Endothelial cell (in vitro differentiated cells): ENCODE measurements at places on chromosomes 4 and X. TPM values are rescaled to one million over a fixed set of nuclear protein-coding genes. Genes with fewer than 3 reads are reported as not detected.

The RENBP gene
- total RNA-seq, result 19.3 TPM

The CCNB3 gene
- total RNA-seq, result 0.33 TPM

The CNGA1 gene
- total RNA-seq, result not detected

The PARM1 gene
- total RNA-seq, result 0.18 TPM

The SLAIN2 gene
- 54.6 TPM for total RNA-seq

The ZNF518B gene
- total RNA-seq, result 44.0 TPM

The ADGRG2 gene
- not detected for total RNA-seq

The BMPR1B gene
- total RNA-seq, result 5.4 TPM

- DNase-seq, result no peak
- no peak overlapping the region for H3K27ac ChIP-seq
- no peak overlapping the region for H3K4me3 ChIP-seq
Measured at GRCh38 chrX:131477498-131477897, 66.4 kb upstream of the OR13H1 start.

DNA sequence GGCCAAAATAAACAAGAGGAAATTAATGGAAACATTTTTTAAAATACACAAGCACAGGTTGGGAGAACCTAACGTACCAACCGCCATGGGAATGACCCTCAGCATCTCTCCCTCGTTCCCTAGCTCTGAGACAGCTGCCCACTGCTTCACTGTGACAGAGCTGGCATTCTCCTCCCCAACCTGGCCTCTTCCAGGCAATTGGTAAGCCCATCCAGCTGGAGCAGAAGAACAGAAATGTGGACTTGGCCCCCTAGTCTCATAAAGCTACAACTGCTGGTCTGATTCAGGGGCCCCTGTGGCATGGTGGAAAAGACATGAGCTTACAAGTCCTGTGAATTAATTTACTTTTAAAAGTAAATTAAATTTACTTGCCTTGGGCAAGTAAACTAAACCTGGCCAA, 245.1 kb downstream of the PTTG2 start:
- H3K4me3 ChIP-seq, result no peak overlapping the region
- DNase-seq, result no peak
- no peaks in the 10 kb centered on the region for H3K36me3 ChIP-seq

GRCh38 chr4:140018931-140019618, 134.9 kb downstream of the MAML3 start:
- DNase-seq, result no peak
- no peaks in the 10 kb centered on the region for H3K27me3 ChIP-seq
- no peaks in the 10 kb centered on the region for H3K36me3 ChIP-seq
- no peak overlapping the region for H3K27ac ChIP-seq

GRCh38 chr4:151021637-151022334, 6.7 kb upstream of the LRBA start:
- peaks cover 7% of the 10 kb centered on the region for H3K4me1 ChIP-seq
- H3K4me3 ChIP-seq, result no peak overlapping the region
- no peaks in the 10 kb centered on the region for H3K36me3 ChIP-seq
- no peak for DNase-seq
- peaks cover 3% of the 10 kb centered on the region for H3K27me3 ChIP-seq

- peaks cover 15% of the 10 kb centered on the region for H3K4me1 ChIP-seq
- no peaks in the 10 kb centered on the region for H3K36me3 ChIP-seq
- H3K27me3 ChIP-seq, result peaks cover 2% of the 10 kb centered on the region
- no peak for DNase-seq
- no peak overlapping the region for H3K4me3 ChIP-seq
- H3K27ac ChIP-seq, result no peak overlapping the region
Measured at GRCh38 chr4:68074397-68074796, 55.3 kb downstream of the TMPRSS11F start.

- peaks cover 1% of the 10 kb centered on the region for H3K27me3 ChIP-seq
- no peak overlapping the region for H3K4me3 ChIP-seq
- H3K36me3 ChIP-seq, result no peaks in the 10 kb centered on the region
- DNase-seq, result no peak
Measured at GRCh38 chr4:138092060-138092459, 150.1 kb downstream of the SLC7A11 start.

DNA sequence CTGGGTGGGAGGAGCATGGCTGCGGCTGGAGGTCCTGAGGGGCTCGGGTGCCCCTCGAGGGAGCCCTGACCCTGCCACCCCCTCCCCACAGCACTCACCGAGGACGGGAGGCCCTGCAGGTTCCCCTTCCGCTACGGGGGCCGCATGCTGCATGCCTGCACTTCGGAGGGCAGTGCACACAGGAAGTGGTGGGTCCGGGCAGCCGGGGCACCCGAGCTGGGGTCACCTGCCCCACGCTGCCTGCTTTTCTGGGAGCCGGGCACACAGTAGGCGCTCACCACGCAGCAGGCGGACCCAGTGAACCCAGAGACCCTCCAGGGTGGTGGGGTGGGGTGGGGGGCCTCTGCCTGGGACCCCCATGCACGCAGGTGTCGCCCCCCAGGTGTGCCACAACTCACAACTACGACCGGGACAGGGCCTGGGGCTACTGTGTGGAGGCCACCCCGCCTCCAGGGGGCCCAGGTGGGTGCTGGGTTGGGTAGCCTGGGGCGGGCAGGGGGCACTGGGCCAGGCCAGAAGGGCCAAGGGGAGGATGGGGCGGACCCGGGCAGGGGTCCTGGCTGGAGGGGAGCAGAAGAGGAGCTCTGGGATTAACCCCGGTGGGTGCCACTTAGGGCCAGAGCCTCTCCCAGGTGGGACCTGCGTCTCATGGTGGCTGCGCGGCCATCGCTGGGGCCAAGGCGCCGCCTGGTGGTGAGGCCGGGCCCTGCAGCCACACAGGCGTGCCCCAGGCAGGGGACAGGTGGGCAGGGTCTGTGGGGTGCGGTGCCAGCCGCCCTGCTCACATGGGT, 1.4 kb downstream of the HGFAC start:
- no peak overlapping the region for H3K4me3 ChIP-seq
- no peaks in the 10 kb centered on the region for H3K4me1 ChIP-seq
- H3K27ac ChIP-seq, result no peak overlapping the region
- peaks cover 6% of the 10 kb centered on the region for H3K27me3 ChIP-seq

- no peak overlapping the region for H3K27ac ChIP-seq
- no peak overlapping the region for H3K4me3 ChIP-seq
- no peak for DNase-seq
- H3K27me3 ChIP-seq, result no peaks in the 10 kb centered on the region
Measured at GRCh38 chrX:138349351-138349750, 362.2 kb downstream of the FGF13 start.

GRCh38 chr4:30642567-30642966, 77.6 kb upstream of the PCDH7 start:
- no peak for DNase-seq
- no peaks in the 10 kb centered on the region for H3K4me1 ChIP-seq
- no peaks in the 10 kb centered on the region for H3K27me3 ChIP-seq
- no peak overlapping the region for H3K4me3 ChIP-seq

GRCh38 chr4:6855692-6856297, 53.8 kb upstream of the TBC1D14 start:
- H3K27ac ChIP-seq, result no peak overlapping the region
- no peaks in the 10 kb centered on the region for H3K27me3 ChIP-seq
- no peak overlapping the region for H3K4me3 ChIP-seq
- H3K4me1 ChIP-seq, result no peaks in the 10 kb centered on the region
- H3K36me3 ChIP-seq, result peaks cover 14% of the 10 kb centered on the region

DNA sequence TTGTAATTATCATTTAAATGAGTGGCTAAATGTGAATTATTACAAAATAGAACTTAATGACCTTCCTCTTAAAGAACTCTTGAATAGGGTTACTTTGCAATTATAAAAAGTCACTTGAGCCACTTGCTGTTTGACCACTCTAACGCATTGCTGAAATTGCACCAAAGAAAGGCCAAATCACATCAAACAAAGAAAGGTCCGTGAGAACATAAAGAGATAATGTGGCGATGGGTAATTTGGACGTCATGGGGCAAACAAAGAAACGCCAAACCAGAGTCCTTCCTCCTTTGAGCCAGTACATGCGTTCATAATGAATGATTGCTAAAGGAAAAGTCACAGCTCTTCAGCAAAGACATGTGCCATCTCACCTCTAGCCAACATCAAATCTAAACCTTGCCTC, 229.8 kb upstream of the STS start:
- no peak overlapping the region for H3K4me3 ChIP-seq
- H3K27ac ChIP-seq, result no peak overlapping the region
- no peaks in the 10 kb centered on the region for H3K4me1 ChIP-seq

GRCh38 chr4:185339941-185340340, 55.8 kb downstream of the LRP2BP start:
- H3K27ac ChIP-seq, result no peak overlapping the region
- peaks cover 27% of the 10 kb centered on the region for H3K36me3 ChIP-seq
- H3K4me1 ChIP-seq, result peaks cover 42% of the 10 kb centered on the region
- H3K27me3 ChIP-seq, result peaks cover 3% of the 10 kb centered on the region
- no peak for DNase-seq
- no peak overlapping the region for H3K4me3 ChIP-seq

- DNase-seq, result peak; percentile 69
- no peak overlapping the region for H3K4me3 ChIP-seq
- peaks cover 2% of the 10 kb centered on the region for H3K27me3 ChIP-seq
- H3K4me1 ChIP-seq, result peaks cover 12% of the 10 kb centered on the region
- no peak overlapping the region for H3K27ac ChIP-seq
Measured at GRCh38 chr4:22237155-22237751, 278.6 kb downstream of the ADGRA3 start.

DNA sequence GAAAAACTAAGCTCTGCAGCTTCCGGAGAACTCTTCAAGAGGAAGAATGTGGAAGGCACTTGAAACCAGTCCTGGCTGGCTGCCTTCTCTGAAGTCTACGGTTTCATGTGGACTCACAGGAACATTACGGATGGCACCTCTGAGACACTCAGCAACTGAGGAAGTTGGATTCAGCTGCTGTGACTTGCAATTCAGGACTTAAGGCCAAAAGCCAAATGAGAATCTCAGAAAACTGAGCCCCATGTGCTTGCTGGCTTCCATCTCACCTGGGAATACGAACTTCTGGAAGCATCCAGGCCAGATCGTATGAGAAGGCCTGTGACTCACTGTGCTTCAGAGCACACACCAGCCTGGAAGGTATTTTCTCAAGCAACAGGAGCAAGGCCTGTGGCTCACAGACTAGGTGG, 107.8 kb upstream of the GPC4 start:
- H3K27ac ChIP-seq, result no peak overlapping the region
- H3K27me3 ChIP-seq, result no peaks in the 10 kb centered on the region
- H3K4me3 ChIP-seq, result no peak overlapping the region
